NCI-H69 (cell line): ENCODE measurements at places on chromosomes 5 and 9.
A peak's percentile ranks its signal among the peaks of the same experiment; 100 is the strongest.

GRCh38 chr5:109671136-109671535 is 18.6 kb upstream of the MAN2A1 start:
- no peak for DNase-seq

DNA sequence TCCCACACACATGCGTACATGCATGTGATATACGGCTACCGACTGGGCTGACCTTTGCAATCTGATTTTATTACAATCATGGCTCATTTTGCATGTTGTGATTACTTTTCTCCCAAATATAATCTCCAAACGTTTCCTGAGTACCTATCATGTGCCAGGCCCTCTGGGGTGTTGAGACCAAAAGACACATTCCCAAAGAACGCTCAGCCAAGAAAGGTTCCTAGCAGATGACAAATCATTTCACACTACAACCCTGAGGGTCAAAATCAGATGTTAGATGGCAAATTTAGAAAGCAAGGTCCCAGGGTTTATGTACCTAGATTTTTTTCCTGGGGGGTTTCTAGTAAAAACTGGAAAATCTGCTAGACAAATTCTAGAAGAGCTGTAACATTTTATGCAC is 32.4 kb upstream of the SLC25A51 start:
- DNase-seq = no peak

GRCh38 chr9:19498015-19498414 is 89.2 kb downstream of the ACER2 start:
- DNase-seq = no peak

DNA sequence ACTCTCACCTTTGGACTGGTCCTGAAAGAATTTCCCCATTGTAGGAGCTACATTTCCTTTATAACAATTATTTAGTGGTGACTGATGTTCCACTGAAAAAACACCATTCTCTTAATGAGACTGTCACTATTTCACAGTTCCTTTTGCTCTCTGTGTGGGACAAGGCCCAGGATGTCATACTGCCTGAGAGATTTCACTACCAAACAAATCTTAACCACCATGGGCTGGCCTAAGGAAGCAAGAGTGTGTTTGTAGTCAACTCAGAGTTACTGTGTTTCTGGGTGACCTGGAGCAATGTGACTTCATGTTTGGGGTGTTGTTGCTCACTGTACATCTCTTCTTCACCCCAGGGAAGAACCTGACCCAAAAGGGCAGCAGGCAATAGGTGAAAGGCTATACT is 50.1 kb upstream of the ZNF608 start:
- no peak for DNase-seq

DNA sequence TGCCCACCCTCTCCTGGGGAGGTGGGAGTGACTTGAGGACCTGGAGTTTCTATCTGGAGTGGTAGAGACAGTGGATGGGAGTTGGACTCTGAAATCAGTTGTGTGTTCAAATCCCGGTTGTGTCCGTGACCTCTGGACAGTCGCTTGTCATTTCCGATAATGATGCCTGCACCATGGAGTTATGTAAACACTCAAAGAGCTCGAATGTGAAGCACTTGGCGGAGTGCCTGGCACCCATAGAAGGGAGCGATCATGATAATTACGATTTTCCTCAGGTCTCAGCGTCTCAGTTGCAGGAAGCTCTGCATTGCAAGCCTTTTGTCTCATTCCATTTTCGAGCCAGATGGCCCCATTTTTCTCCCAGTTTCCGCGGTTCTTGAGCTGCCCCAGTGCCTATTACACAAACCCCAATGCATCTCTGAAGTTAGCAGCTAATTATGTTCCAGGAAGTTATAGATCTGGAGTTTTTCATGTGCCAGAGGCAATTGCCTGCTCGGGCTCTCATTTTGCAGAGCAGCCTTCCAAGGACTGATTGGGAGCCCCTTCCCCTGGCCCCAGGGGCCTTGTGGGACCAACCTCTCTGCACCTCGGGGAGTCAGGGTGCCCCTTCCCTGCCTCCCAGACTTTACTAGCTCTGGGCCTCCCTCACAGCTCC is 175.5 kb upstream of the MVB12B start:
- DNase-seq = peak; percentile 99

GRCh38 chr5:90475436-90475980 is 844 bp downstream of the POLR3G start:
- DNase-seq = peak; percentile 85

DNA sequence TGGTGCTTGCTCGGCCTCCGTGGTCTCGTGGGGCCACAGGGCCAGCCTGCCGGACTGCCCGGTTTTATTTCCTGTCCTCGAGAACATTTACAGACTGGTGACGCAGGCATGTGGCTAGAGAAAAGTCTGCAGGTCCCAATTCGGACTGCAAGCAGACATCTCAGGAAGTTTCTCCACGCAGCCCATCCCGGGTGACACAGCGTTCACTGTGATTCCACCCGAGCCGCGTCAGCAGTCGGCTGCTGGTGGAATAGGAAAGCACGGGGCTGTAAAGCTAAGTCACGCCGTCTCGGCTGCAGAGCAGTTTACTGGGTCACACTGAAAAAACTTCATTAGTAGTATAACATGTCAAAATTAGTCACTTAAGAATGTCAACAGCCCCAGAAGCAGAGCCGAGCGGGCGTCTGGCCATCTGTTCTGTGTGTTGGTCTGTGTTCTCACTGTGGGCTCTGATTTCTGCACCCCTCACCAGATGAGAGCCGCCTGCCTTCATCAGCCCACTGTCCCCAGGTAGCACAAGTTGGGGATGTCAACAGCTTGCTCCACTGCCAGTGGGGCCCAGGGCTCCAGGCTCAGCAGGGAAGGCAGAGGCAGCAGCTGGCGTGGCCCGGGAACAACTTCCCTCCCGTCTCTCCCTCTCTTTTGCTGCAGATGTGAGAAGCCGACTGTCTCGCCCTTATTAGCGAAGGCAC is 363.7 kb downstream of the IRX2 start:
- no peak for DNase-seq

- DNase-seq = no peak
Observed at GRCh38 chr5:121008041-121008440, 543.9 kb downstream of the PRR16 start.

DNA sequence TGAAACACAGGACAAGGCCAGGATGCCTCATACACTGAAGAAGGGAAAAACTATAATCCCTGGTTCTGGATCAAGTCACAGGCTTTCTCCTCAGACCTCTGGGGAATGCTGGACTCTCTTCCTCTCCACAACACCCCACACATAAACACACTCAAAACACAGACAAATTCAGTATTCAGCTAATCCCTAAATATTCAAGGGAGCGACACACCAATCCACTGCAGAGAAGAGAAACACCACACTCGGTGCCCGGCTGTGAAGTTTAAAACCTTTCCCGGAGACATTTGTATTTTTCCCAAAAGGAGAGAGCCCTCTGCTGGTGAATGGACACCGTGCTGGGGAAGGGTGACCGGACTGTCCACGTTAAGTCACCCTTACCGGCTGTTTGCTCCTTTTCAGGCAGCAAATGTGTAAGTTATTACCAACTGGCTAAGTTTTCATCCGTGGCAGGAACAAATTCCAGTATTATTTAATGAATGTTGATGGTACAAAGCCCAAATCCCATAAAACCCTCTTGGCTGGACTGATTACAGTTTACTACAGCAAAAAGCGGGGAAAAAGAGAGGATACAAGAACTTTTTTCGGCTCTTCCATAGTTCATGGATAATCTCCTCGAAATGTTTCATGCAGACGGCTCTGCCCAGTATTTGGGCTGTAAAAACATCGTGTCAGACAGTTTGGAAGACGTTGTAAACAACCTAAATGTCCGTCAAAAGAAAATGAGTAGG is 130.9 kb upstream of the SLC30A5 start:
- peak; percentile 77 for DNase-seq

DNA sequence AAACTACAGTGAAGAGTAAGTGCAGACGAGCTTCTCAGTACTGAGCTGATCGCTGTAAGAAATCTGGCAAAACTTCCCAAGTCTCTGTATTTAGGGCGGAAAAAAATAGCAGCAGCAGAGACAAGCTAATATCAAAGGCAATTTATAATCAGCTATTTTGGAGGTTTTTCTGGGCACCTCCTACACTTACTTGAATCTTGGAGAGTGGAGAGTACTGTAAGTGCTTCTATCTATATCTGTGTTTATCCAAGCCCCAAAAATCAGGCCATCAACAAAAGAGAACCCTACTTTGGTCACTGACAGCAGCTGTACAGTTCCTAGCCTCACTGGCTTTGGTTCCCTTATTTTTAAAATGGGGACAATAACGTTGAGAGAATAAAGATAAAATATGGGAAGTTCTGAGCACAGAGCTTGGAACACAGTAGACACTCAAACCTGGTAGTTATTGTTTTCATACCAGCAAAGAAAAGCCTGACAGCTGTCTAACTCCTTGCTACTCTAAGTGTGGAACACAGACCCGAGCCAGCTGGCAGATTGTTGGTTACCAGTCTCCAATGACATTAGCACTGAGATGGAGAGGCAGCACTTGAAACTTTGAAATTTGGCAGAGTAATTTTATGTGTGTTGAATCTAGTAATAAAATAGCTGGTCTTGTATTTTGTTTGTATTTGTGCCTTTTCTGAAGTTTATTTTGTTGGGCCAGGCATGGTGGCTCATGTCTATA is 96.0 kb upstream of the SLC28A3 start:
- DNase-seq = no peak

DNA sequence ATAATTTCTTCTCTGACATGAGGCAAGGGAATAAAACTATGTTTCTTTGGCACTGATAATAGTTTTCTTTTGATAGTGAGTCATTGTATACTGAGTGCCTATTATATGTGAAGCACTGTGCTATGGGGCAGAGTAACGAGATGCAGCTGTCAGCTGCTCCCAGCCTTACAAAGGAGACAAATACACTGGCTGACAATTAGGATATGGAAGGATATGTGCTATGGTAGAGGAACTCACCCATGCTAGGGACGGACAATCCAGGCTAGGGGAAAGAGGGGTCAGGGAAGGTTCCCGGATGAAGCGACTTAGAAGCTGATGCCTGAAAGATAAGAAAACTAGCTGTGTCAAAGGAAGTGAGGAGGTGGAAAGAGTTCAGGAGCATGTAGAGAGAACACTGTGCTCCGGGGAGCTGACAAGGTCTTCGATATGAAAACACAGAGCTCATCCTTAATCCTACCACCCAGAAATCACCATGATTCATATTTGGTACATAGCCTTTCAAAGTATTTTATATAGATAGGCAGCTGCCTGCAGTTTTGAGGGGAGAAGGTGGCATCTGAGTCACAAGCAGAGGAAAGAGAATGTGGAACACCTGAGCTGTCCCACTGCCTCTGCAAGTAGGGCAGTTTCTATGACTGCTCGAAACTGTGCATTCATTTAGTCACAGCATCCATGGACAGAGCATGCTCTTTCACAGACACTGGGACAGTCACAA is 12.1 kb downstream of the BSPRY start:
- peak; percentile 19 for DNase-seq

DNA sequence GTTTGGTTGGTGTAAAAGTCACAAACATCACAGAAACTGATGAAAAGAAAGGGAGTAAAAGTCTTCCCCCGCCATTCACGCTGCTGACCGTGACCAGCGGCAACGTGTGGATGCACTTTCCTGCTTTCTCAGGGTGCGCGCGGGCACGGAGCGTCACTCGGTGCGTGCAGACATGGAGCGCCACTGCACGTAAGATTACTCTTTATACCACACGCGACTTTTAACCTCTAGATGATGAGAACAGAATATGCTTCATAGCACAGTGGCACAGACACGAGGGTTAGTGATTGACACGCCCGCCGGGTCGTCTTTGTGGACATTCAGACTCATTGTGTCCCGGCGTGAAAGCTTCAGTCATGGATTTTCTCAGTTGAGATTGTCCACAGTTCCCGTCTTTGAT is 15.7 kb downstream of the CEP72 start:
- no peak for DNase-seq

DNA sequence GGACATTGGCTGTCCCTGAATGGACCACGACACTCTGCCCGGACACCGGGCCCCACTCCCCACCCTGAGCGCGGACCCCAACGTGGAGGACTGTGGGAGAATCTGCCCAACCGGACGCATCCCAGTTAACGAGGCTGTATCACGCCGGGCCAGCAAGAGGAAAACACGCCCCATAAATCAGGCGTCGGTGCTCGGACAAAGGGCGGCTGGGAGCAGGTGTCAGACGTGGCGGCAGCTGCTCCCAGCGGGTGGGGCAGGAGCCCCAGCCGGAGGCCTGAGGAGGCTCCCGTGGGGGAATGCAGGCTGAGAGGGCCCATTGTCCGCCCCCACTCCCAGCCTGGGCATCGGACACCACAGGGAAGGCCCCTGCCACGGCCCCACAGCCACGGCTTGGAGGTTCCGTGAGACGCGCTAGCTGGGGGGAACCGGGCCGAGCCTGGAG is 19.2 kb downstream of the NOTCH1 start:
- peak; percentile 88 for DNase-seq

- no peak for DNase-seq
Observed at GRCh38 chr9:115111874-115112273, 6.1 kb downstream of the TNC start.

DNA sequence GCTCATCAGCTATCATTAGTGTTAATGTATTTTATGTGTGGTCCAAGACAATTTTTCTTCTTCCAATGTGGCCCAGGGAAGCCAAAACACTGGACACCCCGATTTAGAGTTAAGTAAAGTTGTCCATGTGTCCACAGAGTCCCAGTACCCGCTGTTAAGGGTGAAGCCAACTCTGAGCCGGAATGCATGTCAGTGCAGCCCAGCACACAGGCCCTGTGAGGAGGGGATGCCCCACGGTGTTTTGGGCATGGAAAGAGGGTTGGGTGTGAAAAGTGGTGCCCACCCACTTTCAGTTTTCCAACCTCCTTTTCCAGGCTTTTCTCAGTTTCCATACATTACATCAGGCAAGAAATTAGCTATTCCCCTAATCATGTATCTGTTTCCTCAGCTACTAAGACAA is 24.4 kb downstream of the SHC3 start:
- no peak for DNase-seq

DNA sequence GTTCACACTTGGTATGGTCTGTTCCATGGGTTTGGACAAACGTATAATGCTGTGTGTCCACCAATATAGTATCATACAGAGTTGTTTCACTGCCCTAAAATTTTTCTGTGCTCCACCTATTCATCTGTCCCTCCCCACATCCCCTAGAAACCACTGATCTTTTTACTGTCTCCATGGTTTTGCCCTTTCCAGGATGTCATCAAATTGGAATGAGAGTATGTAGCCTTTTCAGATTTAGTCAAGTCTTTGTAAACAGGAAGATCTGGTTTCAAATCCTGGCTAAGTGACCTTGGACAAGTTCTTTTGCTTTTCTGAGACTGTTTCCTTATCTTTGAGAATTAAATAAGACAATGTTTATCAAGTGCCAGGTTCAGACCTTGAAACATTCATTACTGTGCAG is 13.2 kb upstream of the LVRN start:
- no peak for DNase-seq

GRCh38 chr5:54357408-54358058 is 47.2 kb upstream of the ARL15 start:
- peak; percentile 84 for DNase-seq

DNA sequence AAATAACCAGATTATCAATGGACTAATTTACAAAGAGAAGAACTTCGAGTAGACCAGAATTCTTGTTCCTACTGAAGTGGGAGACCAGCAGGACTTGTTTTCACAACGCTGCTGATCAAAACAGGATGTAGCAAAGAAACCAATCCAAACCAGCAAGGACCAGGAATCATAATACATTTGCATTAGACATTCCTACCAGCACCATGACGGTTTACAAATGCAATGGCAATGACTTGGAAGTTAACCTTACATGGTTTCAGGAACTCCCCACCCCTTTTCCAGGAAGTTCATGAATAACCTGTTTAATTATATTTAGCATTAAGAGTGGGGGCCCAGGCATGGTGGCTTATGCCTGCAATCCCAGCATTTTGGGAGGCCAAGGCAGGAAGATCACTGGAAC is 100.0 kb downstream of the LPAR1 start:
- DNase-seq = no peak

GRCh38 chr9:112142420-112142819 is 32.7 kb downstream of the SUSD1 start:
- peak; percentile 65 for DNase-seq
